ENCODE measurements at places on chromosomes 2 and 18.

DNA sequence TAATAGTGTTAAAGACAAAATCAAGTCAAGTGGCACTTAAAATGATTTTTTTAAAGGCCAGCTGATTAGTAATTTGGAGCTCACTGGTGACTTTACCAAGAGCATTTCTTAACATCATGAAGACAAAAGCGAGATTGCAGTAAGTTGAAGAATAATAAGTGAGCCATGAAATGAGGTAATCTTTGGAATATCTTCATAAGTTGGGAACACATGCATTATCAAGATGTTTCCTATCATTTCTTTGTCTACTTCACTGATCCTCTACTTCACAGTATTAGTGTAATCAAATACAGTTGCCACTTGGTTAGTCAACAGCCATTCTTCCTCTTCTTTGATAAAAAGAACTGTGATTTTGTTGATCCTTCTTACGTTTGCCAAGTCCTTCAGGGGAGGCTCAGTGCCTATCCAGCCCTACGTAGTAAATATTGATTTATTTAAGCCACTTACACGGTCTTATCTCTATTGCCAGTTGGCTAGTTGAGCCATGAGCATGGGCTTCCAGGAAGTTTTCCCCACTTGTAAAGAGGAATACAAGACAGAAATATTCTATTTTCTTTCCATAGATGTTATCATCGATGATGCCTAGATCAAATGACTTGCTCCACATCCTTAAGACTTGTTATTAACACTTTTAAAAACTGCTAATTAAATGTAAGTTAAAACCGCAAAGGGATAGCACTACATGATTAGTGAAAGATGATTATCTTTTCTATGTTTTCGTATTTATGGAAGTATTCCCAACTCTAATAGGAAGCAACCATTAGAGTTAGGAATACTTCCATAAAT is 46.1 kb downstream of the YES1 start:
- DNase-seq = no peak

GRCh38 chr2:42953216-42953615 is 160.8 kb upstream of the HAAO start:
- DNase-seq = no peak

GRCh38 chr2:46861916-46862315 is 53.7 kb downstream of the MCFD2 start:
- DNase-seq = no peak

DNA sequence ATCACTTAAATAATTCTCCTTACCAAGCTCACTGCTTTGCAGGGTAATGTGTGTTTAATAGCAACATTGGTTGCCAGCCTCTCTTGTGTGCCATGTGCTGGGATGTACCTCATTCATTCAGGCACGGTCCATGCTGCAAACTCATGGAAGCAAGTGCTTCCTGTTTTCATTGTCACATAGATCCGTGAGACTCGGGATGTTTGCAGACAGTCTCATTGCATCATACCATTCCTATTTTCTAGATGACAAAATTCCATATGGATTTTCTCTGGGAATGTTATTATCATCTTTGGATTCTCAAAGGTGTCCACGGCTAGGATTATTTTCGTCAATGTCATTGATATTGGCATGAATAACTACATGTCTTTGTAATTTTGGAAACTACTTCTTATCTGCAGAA is 60.0 kb upstream of the HDAC4 start:
- DNase-seq = no peak

DNA sequence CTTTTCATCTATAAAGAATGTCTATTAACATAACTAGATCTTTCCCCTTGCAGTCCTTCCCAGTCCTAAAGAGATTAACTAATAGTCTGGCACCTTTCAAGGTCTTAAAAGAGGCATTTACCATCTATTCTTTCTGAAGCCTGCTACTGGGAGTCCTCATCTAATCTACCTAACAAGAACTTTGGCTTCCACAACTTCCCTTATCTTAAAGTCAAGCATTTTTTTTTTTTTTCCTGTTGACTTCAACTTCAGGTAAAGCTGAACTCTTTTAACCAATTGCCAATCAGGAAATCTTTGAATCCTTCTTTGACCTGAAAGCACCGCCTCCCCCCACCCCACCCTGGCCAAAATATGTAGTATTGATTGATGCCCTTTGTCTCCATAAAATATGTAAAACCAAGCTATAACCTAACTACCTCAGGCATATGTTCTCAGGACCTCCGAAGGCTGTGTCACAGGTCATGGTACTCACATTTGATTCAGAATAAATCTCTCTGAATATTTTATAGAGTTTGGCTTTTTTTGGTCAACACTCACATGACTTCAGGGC is 168.6 kb downstream of the PTPRM start:
- no peak for DNase-seq

GRCh38 chr2:191748059-191748461 is 70.1 kb downstream of the NABP1 start:
- peak; percentile 33 for DNase-seq

GRCh38 chr2:222232372-222232771 is 66.4 kb downstream of the PAX3 start:
- no peak for DNase-seq

DNA sequence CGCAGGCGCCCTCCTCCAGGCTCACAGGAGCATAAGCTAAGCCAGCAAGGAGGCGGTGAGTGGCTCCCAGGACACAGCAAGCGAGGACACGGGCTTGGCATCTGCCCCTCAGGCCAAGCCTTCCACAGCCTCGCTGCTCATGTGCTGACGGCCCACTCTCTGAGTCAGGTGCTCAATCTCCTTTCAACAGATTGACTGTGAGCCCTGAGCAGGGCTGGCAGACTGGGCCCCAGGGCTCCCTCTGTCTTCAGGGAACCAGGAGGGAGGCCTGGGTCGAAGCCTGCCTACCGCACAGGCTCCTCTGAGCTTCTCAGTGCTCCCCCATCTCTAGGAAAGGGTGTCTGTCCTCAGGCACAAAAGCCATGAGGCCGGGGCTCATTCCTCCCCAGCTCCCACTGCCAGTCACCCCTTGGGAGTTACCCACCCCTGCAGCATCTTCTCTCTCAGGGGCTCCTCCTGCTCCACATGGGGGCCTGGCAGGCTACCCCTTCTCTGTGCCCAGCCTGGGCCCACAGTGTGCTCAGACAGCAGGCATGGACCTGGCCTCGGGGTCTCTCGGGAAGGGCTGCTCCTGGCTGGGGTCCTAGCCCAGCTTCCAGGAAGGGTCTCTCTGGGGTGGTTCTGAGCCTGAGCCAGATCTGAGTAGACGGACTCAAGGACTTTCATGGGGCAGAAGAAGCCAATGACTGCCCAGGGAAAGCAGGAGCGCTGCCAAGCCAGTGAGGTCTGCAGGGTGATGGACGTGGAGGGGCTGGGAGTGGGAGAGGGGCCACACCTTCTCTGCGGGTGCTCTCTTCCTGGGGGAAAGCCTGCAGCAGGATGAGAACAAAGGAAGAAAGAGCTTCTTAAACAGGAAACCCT is 138.0 kb upstream of the GPC1 start:
- DNase-seq = no peak

GRCh38 chr18:28045176-28045810 is 131.6 kb downstream of the CDH2 start:
- no peak for DNase-seq

DNA sequence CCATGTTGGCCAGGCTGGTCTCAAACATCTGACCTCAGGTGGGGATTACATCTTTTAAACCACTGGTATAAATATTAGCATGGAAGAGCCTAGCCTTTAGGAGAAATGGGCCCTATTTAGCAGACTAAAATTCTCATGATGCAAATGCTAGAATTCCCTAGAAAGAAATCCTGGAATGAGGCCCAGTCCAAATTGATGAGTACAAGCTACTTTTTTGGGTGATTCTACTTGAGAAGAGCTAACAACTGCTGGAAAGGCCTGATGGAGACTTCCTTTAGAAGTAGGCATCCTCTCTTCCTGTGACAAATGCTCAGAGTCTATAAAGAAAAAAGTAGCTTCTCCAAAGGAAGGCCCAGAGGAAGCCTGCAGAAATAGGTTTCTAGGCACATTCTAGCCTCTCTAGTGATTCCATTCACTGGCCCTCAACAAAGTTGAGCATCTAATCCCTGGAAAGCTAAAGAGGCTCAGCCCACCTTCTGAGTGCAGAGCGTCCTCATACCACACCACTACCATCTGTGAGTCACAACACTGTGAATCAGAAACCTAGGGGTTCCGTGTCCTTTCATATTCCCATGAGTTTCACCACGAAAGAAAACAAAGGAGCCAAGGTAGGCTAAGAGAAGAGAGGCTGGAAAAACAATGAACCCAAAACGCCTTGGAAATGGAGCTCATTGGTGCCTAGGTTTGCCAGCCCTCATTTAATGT is 183.1 kb downstream of the C1D start:
- DNase-seq = no peak

DNA sequence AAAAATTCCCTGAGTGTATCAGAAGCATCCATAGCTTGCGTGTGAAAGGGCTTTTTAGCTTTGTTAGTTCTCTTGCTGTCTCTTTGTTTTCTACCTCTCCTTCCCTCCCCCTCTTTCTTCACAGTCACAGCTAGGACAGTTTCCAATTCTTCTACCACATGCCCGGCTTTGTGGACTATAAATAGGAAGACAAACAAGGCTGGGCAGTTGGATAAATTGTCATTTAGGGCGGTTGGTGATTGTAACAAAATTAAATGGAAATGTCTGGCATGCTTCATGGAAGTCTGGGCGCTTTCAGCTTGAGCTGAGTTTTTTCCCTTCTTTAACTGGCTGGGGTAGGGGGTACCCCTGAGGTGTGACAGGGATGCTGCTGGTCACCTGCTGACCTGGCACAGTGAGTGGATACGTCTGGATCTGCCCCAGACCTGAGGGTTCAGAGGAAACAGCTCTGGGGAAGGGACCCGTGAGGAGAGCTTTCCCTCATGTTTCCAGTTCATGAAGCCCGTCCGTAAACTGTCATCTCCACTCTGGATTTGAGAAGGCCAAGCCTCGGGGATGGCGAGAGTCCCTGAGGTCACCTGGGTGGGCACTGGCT is 29.0 kb upstream of the GIGYF2 start:
- no peak for DNase-seq

GRCh38 chr2:204321027-204321800 is 224.1 kb upstream of the PARD3B start:
- no peak for DNase-seq

DNA sequence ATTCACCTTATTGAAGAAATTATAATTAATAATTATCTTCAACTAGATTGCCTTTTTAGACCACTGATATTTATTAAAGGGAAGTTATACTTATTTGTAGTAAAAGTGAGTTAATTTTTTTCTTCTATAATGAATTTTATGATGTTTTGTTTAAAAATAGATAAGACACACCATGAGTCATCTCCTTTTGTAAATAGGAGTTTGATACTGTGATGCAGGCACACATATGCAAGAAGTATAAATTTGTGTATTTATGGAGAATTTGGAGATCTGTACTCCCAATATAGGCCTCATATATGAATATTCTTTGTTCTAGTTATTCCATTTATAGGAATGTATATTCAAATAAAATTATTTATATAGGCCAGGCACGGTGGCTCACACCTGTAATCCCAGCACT is 703.5 kb upstream of the CHAC2 start:
- no peak for DNase-seq

DNA sequence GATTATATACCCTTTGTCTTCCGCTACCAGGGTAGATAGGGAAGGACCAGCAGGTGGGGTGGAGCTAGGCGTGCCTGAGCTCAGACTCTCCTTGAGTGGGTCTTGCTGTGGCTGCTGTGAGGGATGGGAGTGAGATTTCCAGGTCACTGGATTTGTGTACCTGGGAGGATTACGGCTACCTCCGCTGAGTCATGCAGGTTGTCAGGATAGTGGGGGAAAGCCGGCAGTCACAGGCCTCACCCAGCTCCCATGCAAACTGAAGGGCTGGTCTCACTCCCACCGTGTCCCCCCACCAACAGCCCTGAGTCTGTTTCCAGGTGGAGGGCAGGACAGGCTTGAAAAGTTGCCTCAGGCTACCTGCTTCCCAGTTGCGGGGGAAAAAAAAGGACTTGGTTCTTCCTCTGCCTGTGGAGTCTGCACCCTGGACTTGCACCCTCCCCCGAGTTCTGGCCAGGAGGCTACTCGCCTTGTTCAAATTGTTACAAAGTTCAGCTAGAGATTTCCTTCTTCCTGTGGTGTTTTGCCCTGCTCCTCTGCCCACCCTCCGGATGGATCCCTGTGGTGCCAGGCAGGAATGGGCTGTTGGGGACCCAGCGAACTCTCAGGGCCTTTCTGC is 268.3 kb downstream of the VAPA start:
- no peak for DNase-seq

DNA sequence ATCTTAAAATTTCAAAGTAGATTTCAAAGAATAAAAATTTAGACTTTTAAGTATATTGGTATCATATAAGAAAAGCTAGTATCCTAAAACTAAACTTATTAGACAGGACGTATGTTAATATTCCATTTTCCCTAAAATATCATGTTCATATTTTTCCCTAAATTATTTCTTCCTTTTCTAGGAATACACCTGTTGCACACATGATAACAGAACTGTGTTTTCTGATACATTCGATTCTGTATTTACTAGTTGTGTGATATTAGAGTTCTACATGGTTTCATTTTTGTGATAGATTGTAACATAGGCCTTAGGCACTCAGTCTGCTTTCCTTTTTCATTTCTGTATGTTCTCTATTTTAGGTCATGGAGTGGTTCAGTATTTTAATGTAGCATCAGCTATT is 10.9 kb downstream of the RBM45 start:
- no peak for DNase-seq

DNA sequence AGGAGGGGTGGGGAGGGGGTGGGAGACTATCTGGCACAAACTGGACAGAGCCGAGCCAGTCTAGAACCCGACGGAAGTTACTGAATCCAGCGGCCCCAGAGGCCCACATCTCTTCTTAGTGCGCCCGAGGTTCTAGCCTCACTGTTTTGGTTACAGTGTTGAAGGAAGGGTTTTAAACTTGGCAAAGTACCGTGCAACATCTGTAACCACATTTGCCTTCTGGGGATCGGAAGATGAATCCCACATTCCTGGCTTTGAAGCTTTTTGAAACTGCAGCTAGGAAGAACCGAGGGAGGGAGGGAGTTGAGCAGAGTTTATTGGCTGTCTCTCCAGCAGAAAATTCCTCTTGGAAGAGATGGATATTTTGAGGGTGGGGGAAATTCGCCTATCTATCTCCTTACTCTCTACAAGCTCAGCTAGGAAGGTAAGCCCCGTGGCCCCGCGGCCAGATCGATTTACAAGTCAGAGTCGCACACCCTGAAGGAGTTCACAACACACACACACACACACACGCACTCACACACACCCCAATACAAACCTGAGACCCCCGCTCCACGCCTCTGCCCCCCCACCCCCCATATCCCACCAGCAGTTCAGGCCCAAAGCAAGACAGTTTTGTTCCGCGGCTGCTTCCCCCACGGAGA is 1.0 kb downstream of the ACVR1 start:
- peak; percentile 62 for DNase-seq

- DNase-seq = no peak
Measured at GRCh38 chr2:206665251-206665650, 23.0 kb downstream of the FAM237A start.

- no peak for DNase-seq
Measured at GRCh38 chr2:88090446-88091283, 23.0 kb downstream of the SMYD1 start.

- DNase-seq = no peak
Measured at GRCh38 chr2:198753101-198753500, 704.6 kb downstream of the SATB2 start.

GRCh38 chr2:100234141-100234540 is 88.2 kb downstream of the LONRF2 start:
- DNase-seq = no peak

- no peak for DNase-seq
Measured at GRCh38 chr2:23657934-23658333, 269.0 kb downstream of the ATAD2B start.

Data from AG08396 (cell line).